Nucleus accumbens (tissue), 56 donors: ENCODE measurements at places on chromosomes 2 and 18.

- DNase-seq = no peak
These were observed 101.0 kb downstream of the EVA1A start for GRCh38 chr2:75459565-75460310.

DNA sequence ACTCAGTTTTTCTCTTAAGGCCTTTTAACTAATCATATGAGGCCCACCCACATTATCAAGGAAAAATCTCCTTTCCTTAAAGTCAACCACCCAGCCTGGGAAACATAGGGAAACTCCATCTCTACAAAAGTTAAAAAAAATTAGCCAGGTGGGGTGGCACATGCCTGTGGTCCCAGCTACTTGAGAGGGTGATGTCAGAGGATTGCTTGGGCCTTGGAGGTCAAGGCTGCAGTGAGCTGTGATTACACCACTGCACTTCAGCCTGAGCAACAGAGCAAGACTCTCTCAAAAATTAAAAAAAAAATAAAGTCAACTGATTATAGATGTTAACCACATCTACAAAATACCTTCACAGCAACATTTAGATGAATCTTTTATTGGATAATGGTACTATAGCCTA lies 5.8 kb downstream of the DPYSL5 start:
- no peak for DNase-seq

- DNase-seq = no peak
These were observed 717 bp downstream of the IHH start for GRCh38 chr2:219059725-219060682.

DNA sequence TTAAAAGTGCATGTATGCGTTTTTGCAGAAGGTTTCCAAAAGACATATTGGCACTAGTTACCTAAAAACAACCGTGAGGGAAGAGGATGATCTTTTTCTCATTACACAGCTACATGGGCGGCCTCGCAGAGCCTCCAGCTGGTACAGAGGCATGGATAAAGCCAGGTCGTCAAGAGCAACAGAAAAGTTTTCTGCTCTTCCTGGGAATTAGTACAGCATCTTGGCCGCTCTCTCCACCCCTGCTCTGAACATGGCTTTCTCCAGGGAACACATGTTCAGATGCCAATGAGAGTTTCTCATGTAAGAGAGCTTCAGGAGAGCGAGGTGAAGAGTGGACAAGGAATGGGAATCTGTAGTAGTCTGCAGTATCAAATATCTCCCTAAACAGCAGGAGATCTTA lies 108.4 kb downstream of the ZEB2 start:
- no peak for DNase-seq

- no peak for DNase-seq
These were observed 32.6 kb downstream of the PMAIP1 start for GRCh38 chr18:59932401-59932800.

DNA sequence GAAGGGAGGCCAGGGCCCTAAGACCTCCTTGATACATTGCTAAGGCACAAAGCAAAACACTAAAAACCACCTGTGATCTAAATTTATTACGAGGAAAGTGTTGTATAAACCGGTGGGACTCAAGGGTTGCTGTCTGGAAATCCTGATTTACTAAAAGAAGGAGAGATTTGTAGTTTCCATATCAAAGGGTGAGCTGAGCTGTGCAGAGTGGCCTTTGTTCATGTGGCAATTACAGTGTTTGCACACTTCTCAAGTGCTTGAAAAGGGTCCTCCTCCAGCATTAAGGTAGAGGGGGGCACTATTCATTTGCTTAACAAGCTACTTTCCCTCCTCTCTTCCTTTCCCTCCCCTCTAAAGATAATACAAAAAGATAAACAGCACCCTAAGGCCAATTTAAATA lies 30.5 kb upstream of the ITGA4 start:
- no peak for DNase-seq

- no peak for DNase-seq
These were observed 107.7 kb upstream of the PPP1CB start for GRCh38 chr2:28643911-28644334.

DNA sequence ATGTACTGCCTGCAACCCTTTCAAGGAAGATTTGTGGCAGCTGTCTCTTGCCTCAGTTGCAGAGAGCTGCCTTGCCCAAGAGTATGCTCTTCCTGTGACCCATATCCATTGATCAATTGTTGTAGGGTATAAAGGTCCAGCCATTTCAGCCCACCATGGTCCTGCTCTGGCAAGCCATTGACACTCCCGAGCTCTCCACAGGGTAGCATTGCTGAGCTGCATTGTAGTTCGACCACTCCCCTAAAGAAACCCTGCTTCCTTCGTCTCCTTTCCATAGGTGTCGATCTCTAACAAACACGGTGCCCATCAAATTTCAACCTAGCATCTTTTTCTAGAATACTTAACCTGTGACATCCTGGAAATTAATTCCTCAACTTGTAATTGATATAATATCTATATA lies 104.9 kb upstream of the NDUFV2 start:
- no peak for DNase-seq

GRCh38 chr2:174083843-174084458 lies 118.8 kb upstream of the SP3 start:
- no peak for DNase-seq

DNA sequence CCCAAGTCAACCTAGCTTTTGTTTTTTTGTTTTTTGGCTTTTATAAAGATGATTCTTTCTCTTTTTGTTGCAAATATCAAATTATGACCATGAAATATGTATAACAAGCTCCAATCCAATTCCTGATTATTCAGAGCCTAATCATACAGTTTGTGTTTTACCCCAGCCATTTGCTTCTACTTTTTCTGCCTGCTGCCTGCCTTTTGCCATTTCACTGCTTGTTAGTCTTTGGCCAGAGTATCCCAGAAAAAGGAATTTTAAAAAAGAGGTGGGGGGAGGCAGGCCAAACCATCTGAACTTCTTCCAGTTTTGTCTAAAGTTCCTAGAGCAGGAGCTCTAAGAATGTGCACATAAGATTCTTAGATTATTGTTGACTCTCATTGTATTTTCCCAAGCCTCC lies 211.9 kb upstream of the VRK2 start:
- no peak for DNase-seq

GRCh38 chr2:119367472-119368099 lies 809 bp downstream of the DBI start:
- DNase-seq = peak; percentile 53

DNA sequence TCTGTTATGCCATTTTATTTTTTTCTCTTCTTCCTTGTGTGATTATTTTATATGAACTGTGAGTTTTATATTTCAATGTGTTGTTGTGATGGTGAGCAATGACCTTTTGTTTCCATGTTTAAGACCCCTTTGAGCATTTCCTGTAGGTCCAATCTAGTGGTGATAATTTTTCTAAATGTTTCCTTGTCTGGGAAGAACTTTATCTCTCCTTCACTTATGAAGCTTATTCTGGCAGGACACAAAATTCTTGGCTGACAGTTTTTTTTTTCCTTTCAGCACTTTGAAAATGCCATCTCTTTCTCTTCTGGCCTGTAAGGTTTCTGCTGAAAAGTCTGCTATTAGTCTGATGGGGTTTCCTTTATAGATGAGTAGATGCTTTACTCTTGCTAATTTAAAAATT lies 53.2 kb downstream of the G6PC2 start:
- DNase-seq = no peak

GRCh38 chr2:186027922-186028321 lies 289.3 kb downstream of the FSIP2 start:
- DNase-seq = no peak

DNA sequence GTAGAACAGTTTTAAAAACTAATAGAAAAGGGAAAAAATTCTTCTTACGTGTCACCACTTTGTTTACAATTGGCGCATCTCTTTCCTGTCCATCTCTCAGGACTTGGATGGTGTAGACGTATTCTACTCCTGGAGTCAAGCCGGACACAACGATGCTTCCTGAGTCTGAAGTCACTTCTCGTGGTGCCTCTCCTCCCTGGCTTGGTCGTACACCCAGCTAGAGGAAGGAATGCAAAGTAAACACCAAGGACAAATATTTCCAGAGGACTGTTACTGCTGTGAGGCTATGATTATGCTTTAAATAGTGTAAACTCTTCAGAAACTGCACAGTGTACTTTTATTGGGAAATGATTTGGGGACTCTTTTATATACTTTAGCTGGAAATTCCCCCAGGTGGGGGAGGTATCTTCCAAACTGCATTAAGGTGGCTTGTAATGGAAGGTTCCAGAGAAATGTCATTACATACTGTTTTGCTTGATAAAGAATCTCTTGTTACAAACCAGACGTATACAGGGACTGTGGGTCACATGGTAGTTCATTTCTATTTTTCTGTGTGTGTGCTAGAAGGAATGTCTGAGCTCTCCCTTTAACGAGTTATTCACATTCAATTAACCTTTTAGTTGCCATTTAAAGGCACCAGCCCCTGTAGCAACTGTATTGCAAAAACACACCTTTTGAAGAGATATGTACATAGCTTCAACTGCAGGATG lies 38.1 kb downstream of the FN1 start:
- no peak for DNase-seq

GRCh38 chr2:164186591-164186990 lies 434.7 kb downstream of the GRB14 start:
- DNase-seq = no peak

GRCh38 chr2:28055325-28055970 lies 164.9 kb downstream of the BABAM2 start:
- DNase-seq = no peak

GRCh38 chr2:109532728-109533076 lies 81.1 kb downstream of the SEPTIN10 start:
- no peak for DNase-seq

DNA sequence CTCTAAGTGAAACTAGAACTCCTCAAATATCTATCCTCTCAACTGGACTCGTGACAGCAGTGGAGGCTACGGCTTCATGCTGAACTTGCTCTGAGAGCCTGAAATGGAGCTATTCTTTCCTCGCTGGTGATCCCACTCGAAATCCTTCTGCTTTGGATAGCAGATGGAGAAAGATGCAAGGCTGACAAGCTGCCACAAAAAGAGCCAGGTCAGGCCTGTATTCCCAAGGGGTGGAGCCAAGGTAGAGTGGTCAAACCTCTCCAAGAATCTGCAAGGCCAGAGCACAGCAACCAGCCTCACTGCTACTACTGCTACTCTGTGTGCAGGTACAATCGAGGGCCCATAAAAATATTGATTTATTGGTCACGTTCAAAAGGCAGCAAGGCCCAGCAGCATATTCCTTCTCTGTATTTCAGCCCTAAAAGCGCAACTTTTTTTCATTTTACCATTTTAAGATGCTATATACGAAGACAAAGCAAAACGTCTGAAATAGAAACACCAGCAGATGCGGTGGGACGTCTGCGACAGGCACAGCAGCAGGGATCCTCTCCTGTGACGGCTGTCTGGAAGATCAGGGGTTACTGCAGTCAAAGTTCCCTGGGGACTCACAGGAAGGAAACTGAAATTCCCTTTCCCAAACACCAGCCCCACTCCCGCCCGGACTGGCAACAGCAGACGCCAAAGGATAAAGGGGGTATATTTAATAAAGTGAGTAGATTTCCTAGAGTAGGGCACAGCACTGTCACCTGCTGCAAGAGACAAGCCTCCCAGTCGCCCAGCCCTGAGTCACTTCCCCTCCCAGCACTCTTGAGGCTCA lies 2.4 kb downstream of the SPRED2 start:
- no peak for DNase-seq

DNA sequence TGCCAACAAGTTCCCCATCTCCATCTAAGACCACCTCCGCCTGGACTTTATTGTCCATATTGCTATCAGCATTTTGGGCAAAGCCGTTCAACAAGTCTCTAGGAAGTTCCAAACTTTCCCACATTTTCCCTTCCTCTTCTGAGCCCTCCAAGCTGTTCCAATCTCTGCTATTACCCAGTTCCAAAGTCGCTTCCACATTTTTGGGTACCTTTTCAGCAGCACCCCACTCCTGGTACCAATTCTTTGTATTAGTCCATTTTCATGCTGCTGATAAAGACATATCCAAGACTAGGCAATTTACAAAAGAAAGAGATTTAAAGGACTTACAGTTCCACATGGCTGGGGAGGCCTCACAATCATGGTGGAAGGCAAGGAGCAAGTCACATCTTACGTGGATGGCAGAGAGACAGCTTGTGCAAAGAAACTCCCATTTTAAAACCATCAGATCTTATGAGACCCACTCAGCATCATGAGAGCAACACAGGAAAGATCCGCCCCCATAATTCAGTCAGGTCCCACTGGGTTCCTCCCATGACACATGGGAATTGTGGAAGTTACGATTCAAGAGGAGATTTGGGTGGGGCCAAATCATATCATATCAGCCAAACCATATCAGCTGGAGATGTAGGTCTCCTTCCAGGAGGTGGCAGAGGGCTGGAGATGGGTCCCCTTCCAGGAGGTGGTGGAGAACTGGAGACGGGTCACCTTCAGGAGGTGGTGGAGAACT lies 19.8 kb upstream of the TXNDC2 start:
- no peak for DNase-seq

GRCh38 chr2:60746318-60746717 lies 9.8 kb upstream of the PAPOLG start:
- no peak for DNase-seq

DNA sequence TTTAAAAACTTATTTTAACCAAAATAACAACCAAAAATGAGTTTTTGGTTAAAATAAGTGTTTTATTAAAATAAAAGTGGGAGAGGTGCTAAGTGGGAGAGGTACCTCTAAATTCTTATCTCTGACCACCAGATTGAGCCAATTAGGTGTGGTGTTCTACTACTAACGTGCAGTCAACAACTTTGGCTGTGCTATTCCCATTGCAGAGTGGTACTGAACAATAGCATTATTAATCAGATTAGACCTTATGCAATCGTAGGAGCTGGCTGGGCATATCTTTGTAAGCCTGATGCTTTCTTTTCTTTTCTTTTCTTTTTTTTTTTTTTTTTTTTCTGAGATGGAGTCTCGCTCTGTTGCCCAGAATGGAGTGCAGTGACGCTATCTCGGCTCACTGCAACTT lies 38.9 kb downstream of the RAB27B start:
- DNase-seq = no peak

DNA sequence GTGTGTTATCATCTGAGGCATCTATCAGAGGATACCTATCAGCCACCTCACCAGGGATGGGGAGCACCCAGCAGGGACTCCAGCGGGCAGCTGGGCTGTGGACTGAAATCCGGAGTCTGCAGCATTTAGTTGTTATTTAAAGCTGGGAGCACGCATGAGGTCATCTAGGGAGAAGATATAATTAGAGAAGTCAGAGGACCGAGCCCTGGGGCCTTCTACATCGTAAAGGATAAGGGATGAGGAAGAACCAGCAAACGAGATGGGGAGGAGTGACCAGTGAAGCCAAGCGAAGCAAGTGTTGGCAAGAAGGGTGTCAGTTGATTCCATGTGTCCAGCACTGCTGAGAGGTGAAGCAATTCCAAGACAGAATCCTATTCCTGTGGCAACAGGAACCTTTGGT lies 70.3 kb downstream of the STEAP3 start:
- no peak for DNase-seq
